Naive thymus-derived CD8-positive, alpha-beta T cell (primary cell): ENCODE measurements at places on chromosomes 11 and 22.

DNA sequence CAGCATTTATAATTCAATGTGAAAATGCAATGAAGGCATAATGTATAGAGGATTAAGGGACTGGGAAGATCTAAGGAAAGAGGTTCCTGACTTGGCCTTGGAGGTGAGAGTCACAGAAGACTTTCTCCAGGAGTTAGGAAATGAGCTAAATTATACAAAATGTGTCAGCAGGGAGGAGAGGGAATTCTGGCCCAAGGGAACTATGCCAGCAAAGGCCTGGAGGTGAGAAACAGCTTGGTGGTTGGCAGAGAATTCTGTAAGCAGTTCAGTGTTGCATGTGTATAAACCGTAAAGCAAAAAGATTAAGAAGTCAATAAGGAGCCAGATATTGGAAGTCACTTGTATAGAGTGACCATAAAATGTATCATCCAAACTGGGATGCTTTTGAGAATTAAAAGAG lies 142.2 kb upstream of the SESN3 start:
- DNase-seq = no peak

DNA sequence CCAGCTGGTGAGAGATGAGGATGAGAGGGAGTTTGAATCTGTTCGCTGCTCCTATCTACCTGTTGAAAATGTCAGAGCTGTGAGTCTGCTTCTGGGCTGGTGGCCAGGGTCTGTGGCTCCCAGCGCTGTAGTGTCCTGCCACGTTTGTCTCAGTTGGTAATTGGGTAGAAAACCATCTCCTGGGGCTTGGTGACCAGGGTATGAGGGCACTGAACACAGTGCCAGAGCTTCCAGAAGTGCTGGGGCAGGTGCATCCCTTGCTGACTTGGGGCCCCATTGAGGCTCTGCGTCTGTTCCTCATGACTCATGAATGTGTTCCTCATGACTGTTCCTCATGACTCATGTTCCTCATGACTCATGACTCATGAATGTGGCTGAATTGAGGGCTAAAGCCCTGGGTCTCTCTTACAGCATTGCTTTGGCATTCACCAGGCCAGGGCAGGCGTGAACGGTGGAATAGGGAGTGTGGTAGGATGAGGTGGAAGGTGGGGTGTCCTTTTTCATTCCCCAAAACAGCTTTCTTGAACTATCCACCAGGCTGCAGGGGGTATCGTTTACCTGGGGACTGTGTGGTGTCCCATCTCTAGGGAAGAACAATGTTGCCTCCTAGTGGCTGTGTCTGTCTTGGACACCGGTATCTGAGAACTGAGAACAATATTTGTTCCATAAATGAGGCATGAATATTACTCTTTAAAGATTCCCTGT lies 139.5 kb downstream of the COMMD9 start:
- no peak for DNase-seq

- no peak for DNase-seq
Observed at GRCh38 chr11:78424334-78425270, 7.0 kb upstream of the GAB2 start.

DNA sequence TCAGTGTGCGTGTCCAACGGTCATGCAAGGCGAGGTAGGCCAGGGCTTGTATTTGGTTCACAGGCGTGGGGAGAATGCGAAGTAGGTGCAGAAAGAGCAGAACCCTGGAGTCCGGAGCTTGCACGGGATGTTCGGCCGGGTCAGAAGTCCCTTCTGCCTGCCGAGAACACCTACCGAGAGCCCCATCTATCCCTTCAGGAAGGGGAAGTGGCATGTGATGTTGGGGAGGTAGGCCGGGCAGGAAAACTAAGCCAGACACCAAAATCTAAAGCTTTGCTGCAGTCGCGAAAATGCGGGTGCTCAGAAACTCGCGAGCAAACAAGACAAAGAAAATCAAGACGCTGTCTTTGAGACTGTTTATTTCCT lies 435 bp upstream of the TAF6L start:
- DNase-seq = no peak

DNA sequence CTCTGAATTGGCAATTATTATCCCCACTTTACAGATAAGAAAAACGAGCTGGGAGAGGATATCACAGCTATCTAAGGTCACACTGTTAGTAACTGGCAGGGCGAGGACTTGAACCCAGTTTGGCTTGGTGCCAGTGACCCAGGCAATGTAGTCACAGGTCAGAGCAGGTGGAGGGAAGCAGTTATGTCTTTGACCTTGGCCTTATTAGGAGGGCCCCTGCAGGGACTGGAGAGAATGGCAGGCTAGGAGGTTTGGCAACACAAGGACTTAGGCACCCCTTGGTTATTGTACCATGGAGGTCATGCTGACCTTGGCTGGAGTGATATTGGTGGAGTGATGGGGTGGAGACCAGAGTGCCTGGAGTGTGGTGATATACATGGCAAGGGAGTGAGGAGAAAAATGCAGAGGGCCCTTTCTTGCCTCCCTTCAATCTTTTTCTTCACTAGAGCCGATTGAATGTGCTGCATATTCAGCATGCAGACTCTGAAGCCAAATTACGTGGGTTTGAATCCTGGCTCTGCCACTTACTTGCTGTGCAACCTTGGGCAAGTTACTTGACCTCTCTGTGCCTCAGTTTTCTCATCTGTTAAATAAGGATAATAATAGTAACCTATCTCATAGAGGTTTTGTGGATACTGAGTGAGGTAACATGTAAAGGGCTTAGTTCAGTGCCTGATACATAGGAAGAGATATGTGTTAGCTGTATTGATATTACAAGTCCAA lies 92.7 kb upstream of the TBCEL start:
- DNase-seq = no peak

DNA sequence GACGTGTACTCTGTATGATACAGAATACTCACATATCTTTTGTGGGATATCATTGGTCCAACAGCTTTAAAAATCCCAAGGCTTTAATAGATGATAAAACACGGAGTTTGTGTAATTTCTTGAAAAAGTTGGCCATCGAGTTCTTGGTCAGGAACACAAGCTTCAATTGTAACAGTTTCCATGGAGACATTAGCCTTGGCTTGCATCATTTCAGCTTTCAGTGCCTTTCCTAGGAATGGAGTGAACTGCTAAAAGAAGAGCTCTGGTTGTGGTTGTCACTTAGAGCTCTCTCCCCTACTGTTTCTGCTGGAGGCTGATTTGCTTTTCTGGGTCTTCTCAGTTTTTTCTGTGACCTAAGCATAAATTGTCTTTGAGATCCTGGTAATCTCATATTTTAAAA lies 14.2 kb downstream of the BMAL1 start:
- DNase-seq = no peak

DNA sequence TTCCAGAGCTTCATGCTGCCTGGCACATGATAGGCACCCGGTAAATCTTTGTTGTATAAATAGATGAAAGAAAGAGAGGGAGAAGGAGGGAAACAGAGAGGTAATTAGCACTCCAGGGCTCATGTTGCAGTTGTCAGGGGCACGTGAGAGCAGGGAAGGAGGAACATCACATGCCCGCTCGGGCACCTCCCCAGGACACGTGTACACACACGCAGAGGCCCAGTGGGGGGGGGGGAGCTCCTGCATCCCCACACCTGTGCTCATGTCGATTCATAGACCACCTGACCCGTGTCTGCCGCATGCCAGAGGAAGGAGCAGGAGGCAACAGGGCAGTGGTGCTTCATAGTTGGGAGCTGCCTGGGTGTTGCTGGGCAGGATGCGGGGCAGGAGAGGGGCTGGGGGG lies 37.1 kb upstream of the NNMT start:
- DNase-seq = no peak

DNA sequence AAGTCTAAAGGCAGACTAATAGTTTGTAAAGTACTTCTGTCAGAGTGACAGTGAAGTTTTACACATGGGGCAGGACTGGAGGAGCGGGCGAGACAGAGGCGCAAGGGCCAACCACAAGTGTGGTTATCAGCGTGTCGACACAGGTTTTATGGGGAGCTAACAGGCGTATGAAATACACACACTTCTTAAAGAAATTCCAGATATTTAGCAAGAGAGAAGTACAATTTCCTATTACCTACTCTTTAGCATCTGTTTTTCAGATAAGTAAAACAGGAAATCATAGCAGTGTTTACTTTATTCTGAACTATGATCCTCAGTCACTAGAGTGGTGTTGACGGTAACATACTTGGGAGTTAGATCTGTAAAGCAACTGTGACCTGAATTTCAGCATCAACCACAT lies 22.5 kb downstream of the VSIG10L2 start:
- no peak for DNase-seq
